ENCODE measurements at places on chromosomes 7 and 10. TPM values are rescaled to one million over a fixed set of nuclear protein-coding genes. Genes with fewer than 3 reads are reported as not detected.
A peak's percentile ranks its signal among the peaks of the same experiment; 100 is the strongest.

The ANKRD1 gene
- not detected for total RNA-seq

The NOS3 gene
- total RNA-seq, result 11.1 TPM

The COMTD1 gene
- total RNA-seq, result 28.1 TPM

The SORCS1 gene
- total RNA-seq, result not detected

The NME8 gene
- total RNA-seq, result not detected

- no peak overlapping the region for H3K27ac ChIP-seq
- peak; percentile 48 for DNase-seq
- H3K4me3 ChIP-seq, result no peak overlapping the region
- peaks cover 15% of the 10 kb centered on the region for H3K4me1 ChIP-seq
- peaks cover 7% of the 10 kb centered on the region for H3K27me3 ChIP-seq
Observed at GRCh38 chr7:28921822-28922221, 36.3 kb downstream of the TRIL start.

DNA sequence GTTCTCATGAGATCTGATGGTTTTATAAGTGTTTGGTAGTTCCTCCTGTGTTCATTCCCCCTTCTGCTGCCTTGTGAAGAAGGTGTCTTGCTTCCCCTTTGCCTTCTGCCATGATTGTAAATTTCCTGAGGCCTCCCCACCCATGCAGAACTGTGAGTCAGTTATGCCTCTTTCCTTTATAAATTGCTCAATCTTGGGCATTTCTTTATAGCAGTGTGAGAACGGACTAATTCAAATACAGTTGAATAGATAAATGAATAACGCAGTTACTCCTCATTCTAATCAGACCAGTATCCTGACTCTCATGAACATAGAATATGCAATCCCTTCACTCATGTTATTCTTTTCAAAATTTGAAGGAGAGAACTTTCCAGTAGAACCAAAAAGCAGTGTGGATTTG lies 375.0 kb upstream of the FZD8 start:
- H3K27ac ChIP-seq, result no peak overlapping the region
- no peaks in the 10 kb centered on the region for H3K27me3 ChIP-seq
- DNase-seq, result no peak
- no peaks in the 10 kb centered on the region for H3K4me1 ChIP-seq

DNA sequence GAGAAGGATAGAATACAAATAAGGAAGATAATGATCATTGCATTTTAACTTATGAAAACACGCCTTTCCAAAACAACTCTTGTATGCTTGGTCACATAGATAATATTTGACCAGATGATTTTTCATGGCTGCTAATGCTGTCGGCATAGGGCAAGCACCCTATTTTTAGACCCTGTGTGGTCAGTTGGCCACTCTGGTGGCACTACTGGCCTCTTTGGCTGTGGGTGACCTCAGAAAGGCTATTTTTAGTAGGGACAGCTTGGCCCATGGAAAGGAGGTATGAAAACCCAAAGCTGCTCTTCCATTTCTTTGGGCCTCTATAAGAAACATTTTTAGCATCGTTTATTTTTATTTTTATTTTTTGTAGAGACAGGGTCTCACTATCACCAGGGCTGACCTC lies 12.3 kb downstream of the BMPER start:
- no peak overlapping the region for H3K27ac ChIP-seq
- no peak overlapping the region for H3K4me3 ChIP-seq
- H3K36me3 ChIP-seq, result no peaks in the 10 kb centered on the region
- DNase-seq, result no peak

DNA sequence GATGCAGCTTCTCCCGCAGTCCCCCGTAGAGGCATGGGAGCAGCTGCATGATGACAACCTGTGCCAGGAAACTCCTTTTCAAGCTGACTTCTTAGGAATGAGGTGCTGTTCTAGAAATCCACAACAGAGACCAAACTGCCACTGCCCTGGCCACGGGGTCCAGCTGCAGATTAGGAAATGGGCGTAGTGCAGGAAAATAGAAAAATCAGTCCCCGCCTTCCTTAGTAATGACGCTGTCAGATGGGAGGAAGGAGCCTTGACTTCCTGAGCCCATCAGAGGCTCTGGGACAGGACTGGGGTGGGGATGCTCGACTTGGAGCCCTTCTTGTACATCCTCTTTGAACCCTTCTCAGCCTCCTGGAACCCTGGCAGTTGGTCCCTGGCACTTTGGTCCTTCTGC lies 227.8 kb upstream of the GRB10 start:
- H3K27ac ChIP-seq, result no peak overlapping the region
- no peak for DNase-seq
- H3K27me3 ChIP-seq, result no peaks in the 10 kb centered on the region
- H3K36me3 ChIP-seq, result no peaks in the 10 kb centered on the region
- no peak overlapping the region for H3K4me3 ChIP-seq

GRCh38 chr7:112120696-112121217 lies 85.4 kb downstream of the DOCK4 start:
- peaks cover 3% of the 10 kb centered on the region for H3K27me3 ChIP-seq
- no peak overlapping the region for H3K4me3 ChIP-seq
- no peaks in the 10 kb centered on the region for H3K36me3 ChIP-seq
- no peaks in the 10 kb centered on the region for H3K4me1 ChIP-seq
- no peak overlapping the region for H3K27ac ChIP-seq

DNA sequence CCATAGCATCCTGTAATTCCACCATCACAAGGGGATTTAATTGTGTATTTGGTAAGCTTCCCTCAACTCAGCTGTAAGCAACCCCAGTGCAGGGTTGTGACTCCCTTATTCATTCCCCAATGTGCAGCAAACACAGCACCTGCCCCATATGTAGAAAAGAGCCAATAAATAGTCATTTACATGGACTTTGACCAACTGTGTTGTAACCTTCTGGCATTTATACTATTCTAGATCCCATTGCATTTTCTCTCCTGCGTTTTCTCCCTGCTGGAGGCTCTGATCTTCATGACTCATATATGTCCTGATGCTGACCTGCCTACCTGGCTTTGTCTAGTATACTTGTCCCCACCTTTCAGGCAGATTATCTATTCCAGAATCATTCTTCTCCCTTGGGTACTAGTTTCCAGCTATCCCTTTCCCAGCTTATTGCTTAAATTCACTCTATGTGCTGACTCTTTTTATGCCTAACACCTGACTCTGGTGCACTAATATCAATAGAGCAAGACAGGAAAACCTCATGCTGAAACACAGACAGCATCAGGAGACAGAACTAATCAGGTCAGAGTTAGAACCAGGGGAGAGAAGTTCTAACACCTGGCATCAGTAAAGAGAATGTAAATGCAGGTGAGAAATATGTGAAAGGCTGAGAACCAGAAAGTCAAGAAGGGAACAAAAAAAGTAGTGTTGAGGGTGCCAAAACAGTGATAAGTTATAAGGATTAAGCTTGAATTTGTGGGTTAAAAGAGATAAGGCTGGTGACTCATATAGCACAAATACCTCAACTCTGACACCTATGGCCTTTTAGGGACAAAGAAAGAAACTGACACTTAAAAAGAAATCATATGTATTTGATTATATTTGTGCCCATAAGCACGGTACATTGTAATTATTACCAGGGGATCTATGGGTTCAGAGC lies 402.7 kb downstream of the IPMK start:
- H3K27ac ChIP-seq, result no peak overlapping the region
- no peak overlapping the region for H3K4me3 ChIP-seq
- no peak for DNase-seq
- no peaks in the 10 kb centered on the region for H3K36me3 ChIP-seq

- peaks cover 11% of the 10 kb centered on the region for H3K27me3 ChIP-seq
- no peaks in the 10 kb centered on the region for H3K36me3 ChIP-seq
- DNase-seq, result no peak
- H3K4me1 ChIP-seq, result no peaks in the 10 kb centered on the region
- no peak overlapping the region for H3K4me3 ChIP-seq
- no peak overlapping the region for H3K27ac ChIP-seq
Observed at GRCh38 chr10:96502561-96503282, 11.0 kb downstream of the TLL2 start.

GRCh38 chr10:64115471-64115870 lies 594.3 kb downstream of the REEP3 start:
- H3K4me3 ChIP-seq, result no peak overlapping the region
- DNase-seq, result no peak
- peaks cover 5% of the 10 kb centered on the region for H3K4me1 ChIP-seq
- H3K27me3 ChIP-seq, result peaks cover 3% of the 10 kb centered on the region

GRCh38 chr10:14838582-14839304 lies 637 bp downstream of the HSPA14 start:
- H3K36me3 ChIP-seq, result peaks cover 39% of the 10 kb centered on the region
- H3K4me3 ChIP-seq, result peak overlapping the region; percentile 89
- H3K27ac ChIP-seq, result peak overlapping the region; percentile 94
- peak; percentile 55 for DNase-seq
- peaks cover 18% of the 10 kb centered on the region for H3K4me1 ChIP-seq

- peaks cover 12% of the 10 kb centered on the region for H3K27me3 ChIP-seq
- DNase-seq, result no peak
- no peak overlapping the region for H3K4me3 ChIP-seq
- H3K27ac ChIP-seq, result peak overlapping the region; percentile 4
- no peaks in the 10 kb centered on the region for H3K36me3 ChIP-seq
- peaks cover 5% of the 10 kb centered on the region for H3K4me1 ChIP-seq
Observed at GRCh38 chr7:98795741-98796493, 73.9 kb downstream of the TMEM130 start.

- H3K4me3 ChIP-seq, result no peak overlapping the region
- no peaks in the 10 kb centered on the region for H3K4me1 ChIP-seq
- H3K36me3 ChIP-seq, result no peaks in the 10 kb centered on the region
- DNase-seq, result no peak
Observed at GRCh38 chr7:70884440-70884764, 247.5 kb upstream of the GALNT17 start.

GRCh38 chr7:116089293-116089692 lies 58.7 kb upstream of the TFEC start:
- no peaks in the 10 kb centered on the region for H3K4me1 ChIP-seq
- no peak overlapping the region for H3K4me3 ChIP-seq
- H3K36me3 ChIP-seq, result no peaks in the 10 kb centered on the region
- DNase-seq, result no peak
- H3K27me3 ChIP-seq, result no peaks in the 10 kb centered on the region
- H3K27ac ChIP-seq, result no peak overlapping the region

DNA sequence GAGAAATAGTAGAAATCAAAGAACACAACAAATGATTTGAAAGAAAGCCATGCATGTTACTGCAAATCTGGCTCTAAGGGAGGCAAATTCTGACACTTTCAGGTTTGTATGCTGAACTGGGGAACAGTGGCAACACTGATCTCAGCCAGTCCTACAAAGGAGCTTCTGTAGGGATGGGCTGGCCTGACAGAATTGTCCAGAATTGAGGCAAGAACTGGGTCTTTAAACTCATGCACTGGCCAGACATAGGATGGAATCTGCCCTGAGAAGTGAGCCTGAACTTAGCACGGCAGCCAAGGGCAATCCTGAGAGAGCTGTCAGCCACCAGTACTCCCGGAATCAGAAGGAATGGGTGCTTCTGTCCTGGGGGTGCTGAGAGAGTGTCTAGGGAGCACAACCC lies 70.9 kb upstream of the RAPGEF5 start:
- H3K27me3 ChIP-seq, result no peaks in the 10 kb centered on the region
- H3K4me1 ChIP-seq, result no peaks in the 10 kb centered on the region
- H3K36me3 ChIP-seq, result no peaks in the 10 kb centered on the region
- no peak overlapping the region for H3K4me3 ChIP-seq
- DNase-seq, result no peak
